ENCODE measurements at places on chromosomes 13 and 19. TPM values are rescaled to one million over a fixed set of nuclear protein-coding genes. Genes with fewer than 3 reads are reported as not detected.

The ABCA7 gene
- total RNA-seq: 4.4 TPM

The LMO7 gene
- 275 TPM for total RNA-seq

The PRKCG gene
- 3.1 TPM for total RNA-seq

The SIGLEC14 gene
- total RNA-seq: 0.63 TPM

The KLK12 gene
- not detected for total RNA-seq

The COL4A1 gene
- 86.7 TPM for total RNA-seq

The ZFP36 gene
- 0.94 TPM for total RNA-seq

The ZNF599 gene
- 15.0 TPM for total RNA-seq

The CYP4F8 gene
- not detected for total RNA-seq

The PLVAP gene
- total RNA-seq: 2.2 TPM

The SOHLH2 gene
- 3.4 TPM for total RNA-seq

The RFPL4A gene
- total RNA-seq: not detected
